Activated naive CD4-positive, alpha-beta T cell (primary cell): ENCODE measurements at places on chromosomes 11 and 22.

- no peak for DNase-seq
Observed at GRCh38 chr11:85582111-85582510, 45.0 kb downstream of the DLG2 start.

DNA sequence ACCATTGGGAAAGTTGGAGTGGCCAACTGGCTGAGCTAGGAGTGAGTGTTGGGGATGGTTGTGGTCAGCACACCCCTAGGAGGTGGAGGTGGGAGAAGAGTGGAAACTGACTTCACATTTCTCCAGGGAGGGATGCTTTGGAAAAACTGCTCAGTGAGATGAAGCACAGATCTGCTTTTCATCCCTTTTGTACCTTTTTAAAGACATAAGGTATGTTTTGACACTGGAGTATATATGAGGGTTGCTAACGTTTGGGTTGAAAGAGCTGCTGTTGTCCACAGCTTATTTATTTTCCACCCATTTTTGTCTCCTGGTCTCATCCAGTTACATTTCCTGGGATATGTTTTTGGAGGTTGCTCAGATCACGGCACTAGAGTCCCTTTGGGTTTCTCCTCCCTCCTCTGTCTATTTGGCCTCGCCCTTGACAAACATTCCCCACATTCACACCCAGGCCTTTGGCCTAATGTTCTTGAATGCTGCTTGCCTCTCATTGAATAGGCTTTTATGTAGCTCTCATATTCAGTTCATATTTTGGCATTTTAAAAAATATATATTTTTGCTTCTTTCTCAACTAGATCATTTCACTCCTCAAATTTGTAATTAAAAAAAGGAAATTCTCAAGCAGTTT lies 8.3 kb downstream of the SREBF2 start:
- no peak for DNase-seq

DNA sequence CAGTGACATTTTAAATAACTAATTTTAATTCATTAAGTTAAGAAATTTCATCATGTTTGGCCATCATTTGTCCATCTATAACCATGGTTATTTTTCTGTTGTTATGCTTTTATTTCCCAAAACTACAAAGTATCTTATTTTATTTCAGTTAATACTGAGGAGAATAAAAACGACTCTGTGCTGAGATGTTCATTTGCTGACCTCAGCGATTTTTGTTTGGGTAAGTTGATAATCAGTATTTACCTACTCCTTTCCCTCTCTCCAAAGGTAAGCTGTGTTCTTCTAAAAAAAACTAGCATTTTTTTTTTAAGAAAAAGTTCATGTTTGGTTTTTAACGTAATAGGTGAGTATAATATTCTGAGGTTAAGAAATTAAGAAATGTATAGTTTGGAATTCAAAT lies 111.7 kb downstream of the ANO3 start:
- DNase-seq = no peak

- DNase-seq = no peak
Observed at GRCh38 chr22:30609260-30610185, 2.5 kb downstream of the TCN2 start.

GRCh38 chr11:75087319-75088305 lies 9.1 kb downstream of the OR2AT4 start:
- DNase-seq = no peak
